EH (cell line): ENCODE measurements at places on chromosomes 7 and 10.
A peak's percentile ranks its signal among the peaks of the same experiment; 100 is the strongest.

GRCh38 chr7:157932498-157933218 is 595.9 kb downstream of the DNAJB6 start:
- peak; percentile 3 for DNase-seq

DNA sequence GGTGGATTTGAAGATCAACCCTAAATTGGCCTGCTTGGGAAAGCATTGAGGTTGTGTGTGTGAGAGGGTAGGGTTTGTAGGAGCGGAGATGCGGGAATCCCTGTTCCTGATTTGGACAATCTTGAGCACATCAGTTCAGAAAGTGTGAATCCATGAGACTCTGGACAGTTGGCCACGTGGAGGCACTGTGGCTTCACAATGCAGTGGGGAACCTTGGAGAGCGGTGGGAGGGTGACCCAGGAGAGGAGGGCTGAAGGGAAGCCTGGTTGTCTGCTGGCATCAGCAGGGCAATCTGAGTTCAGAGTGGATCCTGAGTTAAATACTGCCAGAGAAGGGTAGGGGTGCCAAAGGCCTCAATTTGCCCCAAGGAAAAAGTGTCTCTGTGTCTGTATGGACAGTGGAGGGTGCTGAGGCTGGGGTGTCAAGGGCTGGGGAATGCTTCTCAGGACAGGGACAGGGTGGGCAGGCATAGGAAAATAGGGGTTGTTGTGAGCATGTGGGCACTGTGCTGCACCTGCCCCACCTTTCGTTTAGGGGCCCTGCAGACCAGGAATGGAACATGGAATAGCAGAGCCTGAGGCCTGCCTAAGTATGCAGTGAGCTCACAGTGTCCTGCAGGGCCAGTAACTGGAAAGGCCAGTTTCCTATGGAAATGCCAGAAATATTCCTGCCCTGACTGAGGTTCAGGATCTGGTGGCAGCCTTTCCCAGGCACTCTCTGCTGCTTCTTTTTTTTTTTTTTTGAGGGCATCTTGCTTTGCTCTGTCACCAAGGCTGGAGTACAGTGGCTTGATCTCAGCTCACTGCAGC is 162.9 kb upstream of the PRSS58 start:
- DNase-seq, result peak; percentile 64

DNA sequence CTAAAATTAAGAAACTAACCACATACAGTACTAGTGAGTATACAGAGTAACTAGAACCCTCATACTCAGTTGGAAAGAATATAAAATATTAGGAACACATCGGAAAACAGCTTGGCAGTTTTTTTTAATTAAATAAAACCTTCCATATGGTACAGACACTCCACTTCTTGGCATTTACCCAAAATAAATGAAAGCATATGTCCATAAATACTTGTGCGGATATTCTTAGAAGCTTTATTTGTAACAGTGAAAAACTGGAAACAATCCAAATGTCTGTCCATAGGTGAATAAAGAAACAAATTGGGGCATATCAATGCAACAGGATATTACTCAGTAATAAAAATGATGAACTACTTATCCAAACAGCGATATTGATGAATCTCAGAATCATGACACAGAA is 410.0 kb downstream of the HTR7 start:
- DNase-seq, result peak; percentile 15

DNA sequence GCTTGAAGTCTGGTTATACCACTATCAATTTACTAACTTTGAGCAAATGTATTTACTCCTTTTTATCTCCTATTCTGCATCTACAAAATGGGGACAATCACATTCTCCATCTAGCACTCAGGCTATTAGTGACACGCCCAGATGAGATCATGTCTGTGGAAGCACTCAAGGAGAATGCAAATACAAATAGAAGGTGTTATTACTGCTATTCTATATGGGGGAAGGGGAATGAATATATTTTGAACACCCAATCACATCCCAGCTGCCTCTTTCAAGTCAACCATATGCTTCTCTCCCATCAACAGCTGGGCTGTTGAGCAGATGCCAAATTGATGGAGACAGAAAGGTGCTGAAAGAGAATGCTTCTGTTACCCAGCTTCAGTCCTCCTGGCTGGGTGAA is 23.5 kb downstream of the SGMS1 start:
- no peak for DNase-seq

- DNase-seq, result peak; percentile 73
Observed at GRCh38 chr7:73828107-73828803, 2.5 kb upstream of the CLDN4 start.

GRCh38 chr7:20520530-20520929 is 94.9 kb upstream of the ABCB5 start:
- no peak for DNase-seq

- no peak for DNase-seq
Observed at GRCh38 chr10:98610836-98611235, 164.1 kb upstream of the HPS1 start.

DNA sequence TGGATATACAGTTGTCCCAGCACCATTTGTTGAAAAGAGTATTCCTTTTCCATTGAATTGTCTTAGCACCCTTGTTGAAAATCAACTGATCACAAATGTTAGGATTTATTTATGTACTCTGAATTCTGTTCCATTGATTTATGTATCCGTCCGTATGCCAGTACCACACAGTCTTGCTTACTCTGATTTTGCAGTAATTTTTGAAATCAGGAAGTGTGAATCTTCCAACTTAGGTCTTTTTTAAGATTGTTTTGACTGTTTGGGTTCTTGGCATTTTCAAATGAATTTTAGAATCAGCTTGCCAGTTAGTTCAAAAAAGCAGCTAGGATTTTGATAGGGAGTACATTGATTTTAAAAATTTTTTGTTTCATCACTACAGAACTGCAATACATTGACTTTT is 23.7 kb downstream of the CDK13 start:
- DNase-seq, result no peak

DNA sequence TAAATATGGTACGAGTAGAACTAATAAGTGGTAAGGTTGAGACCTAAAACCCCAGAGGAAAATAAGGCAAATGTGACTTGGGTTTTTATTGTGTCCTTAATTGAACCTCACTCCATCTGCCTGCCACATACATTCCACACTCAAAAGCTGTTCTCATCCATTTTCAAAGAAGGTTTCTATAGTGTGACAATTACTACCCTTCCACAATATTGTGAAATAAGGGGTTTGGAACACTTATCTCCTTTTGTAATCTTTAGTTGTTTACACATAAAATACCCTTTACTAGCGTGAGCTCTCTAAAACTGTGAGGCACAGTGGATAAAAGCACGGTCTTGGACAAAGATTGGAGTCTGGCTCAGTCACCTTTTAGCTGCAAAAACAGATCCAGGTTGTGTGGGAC is 166.6 kb downstream of the THSD7A start:
- no peak for DNase-seq

DNA sequence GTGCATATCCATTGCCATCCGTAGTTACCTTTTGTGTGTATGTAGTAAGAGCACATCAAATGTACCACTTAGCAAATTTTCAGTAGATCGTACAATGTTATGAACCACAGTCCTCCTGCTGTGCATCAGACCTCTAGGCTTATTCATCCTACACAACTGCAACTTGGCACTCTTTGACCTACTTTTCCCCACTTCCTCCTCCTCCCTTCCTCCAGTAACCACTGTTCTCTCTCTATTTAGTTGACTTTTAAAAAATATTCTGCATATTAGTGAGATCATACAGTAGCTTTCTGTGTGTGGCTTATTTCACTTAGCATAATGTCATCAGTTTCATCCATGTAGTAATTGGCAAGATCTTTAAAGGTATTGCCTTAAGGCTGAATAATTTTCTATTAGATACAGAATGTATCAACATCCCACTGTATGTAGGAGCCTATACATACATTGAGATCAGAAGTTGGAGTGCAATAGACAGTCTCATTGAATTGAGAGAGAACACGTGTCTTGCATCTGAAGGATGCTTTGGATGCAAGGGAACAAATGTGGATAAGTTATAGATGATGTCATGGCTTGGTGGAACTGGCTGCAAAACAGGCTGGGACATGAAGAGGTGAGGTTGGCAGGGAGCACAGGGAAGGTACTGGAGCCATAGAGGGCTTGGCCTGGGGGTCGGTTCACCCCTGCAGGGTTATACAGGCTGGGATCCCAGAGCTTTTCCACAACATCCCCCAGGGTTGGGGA is 83.0 kb upstream of the FAM180A start:
- no peak for DNase-seq
